Thymus (tissue), 14 donors: ENCODE measurements at places on chromosomes 5 and 9. TPM values are rescaled to one million over a fixed set of nuclear protein-coding genes. Genes with fewer than 3 reads are reported as not detected.

The TAS2R1 gene
- 0.05 TPM for polyA plus RNA-seq

DNA sequence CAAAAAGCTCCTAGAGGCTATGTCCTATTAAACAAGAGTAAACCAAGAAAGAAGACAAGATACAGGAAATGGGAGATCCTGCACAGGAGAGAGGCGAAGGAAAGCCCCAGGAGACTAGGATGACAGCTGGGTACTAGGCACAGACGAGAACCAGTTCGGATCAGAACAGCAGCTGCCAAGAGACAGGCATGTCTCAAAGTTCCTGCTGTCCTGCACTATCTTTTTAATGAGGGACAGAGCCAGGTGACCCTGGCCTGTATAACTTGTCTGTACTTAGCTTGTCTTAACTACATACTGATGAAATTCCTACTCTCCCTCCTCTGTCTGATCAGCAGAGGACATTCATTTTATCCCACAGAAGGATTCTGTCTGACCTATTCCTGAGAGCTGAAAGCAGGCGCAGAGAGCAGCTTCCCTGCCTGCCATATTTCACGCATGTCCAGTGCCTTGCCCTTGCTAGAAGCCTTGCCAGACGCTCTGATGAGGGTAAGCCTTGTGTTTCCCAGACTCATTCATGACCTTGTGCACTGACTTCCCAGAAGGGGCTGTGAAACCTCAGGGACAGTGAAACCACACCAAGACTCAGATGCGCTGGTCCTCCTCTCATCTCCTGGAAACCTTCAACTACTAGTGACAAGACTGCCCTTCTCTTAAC lies 24.7 kb downstream of the TSC1 start:
- DNase-seq, result no peak

The GLRA1 gene
- not detected for polyA plus RNA-seq

- DNase-seq, result no peak
Observed at GRCh38 chr5:79936646-79937216, 54.3 kb downstream of the MTX3 start.

The GPRIN1 gene
- polyA plus RNA-seq, result 0.82 TPM

The SLC46A2 gene
- polyA plus RNA-seq, result 0.98 TPM

GRCh38 chr5:10461904-10462555 lies 20.4 kb downstream of the ROPN1L start:
- no peak for DNase-seq

The CDKN2B-AS1 gene
- 1.2 TPM for polyA plus RNA-seq

- no peak for DNase-seq
Observed at GRCh38 chr5:99019812-99020697, 91.2 kb upstream of the CHD1 start.

The SPATA31E1 gene
- 0.02 TPM for polyA plus RNA-seq

- DNase-seq, result no peak
Observed at GRCh38 chr5:5046680-5047502, 93.2 kb upstream of the ADAMTS16 start.

DNA sequence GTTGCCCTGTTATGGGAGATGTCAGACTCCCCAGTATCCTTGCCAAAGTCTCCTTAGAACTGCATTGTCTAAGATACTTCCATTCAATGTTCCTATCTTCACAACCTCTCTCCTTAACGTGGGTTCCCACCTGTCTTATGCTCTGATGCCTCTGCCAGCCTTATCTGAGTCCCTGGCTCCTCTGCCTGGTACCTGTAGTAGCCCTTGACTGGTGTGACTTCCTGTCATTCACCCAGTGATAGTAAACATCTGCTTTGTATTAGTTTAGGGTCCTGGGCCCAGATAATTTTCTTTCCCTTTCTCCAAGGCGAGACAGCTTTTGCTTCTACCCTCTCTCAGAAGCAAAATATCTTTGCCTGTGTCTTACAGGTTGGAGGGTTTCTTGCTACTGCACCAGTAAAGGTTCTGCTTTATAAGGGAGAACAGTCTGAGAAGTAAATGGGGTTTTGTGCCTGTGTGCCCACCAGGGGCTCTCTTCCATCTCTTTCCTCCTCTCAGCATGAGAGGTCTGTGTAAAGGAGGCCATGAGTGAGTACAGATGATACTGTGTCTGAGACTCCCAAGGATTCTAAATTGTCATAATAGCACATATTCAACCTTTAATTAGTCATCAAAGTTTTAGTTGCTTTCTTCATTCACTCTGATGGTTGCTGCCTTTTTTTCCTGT lies 220.8 kb downstream of the PRR16 start:
- no peak for DNase-seq
